ENCODE measurements at places on chromosomes 11 and 22.
A peak's percentile ranks its signal among the peaks of the same experiment; 100 is the strongest.

- no peak for DNase-seq
These were observed 102.4 kb downstream of the WT1 start for GRCh38 chr11:32332990-32333319.

GRCh38 chr11:72704028-72704782 lies 30.0 kb upstream of the PDE2A start:
- DNase-seq: no peak

DNA sequence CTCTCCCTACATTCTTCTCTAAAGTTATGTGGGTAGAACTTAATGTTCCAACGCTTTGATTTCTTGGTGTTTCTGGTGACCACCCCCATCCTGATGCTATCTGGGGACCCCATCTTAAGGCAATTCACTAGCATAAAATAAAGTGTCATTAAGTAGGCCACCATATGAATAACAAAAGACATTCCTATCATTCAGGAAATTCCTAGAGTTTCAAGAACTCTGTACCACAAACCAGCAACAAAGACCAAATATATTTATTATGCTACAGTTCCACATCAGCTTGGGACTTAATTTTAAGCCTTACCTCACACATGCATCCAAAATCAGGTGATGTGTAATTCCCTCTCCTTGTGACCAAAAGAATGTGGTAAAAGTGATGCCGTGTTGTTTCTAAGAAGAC lies 254.6 kb upstream of the LRRC4C start:
- no peak for DNase-seq

DNA sequence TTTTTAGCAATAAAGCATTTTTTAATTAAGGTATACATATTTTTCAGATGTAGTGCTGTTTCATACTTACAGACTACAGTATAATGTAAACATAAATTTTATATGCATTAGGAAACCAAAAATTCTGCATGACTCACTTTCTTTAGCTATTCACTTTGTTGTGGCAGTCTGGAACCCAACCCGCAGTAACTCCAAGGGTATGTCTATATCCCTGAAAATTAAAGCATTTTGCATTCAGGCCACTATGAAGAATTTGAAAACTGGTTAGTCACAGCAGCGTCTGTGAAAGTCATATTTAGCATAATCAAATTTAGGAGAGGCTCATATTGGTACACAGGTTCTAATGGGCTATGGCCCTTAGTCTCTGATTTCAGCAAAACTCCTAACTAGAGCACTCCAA lies 46.8 kb downstream of the BBOX1 start:
- no peak for DNase-seq

GRCh38 chr11:73177778-73178539 lies 35.8 kb upstream of the FCHSD2 start:
- DNase-seq: peak; percentile 66

GRCh38 chr11:68206211-68206610 lies 6.9 kb downstream of the KMT5B start:
- no peak for DNase-seq

DNA sequence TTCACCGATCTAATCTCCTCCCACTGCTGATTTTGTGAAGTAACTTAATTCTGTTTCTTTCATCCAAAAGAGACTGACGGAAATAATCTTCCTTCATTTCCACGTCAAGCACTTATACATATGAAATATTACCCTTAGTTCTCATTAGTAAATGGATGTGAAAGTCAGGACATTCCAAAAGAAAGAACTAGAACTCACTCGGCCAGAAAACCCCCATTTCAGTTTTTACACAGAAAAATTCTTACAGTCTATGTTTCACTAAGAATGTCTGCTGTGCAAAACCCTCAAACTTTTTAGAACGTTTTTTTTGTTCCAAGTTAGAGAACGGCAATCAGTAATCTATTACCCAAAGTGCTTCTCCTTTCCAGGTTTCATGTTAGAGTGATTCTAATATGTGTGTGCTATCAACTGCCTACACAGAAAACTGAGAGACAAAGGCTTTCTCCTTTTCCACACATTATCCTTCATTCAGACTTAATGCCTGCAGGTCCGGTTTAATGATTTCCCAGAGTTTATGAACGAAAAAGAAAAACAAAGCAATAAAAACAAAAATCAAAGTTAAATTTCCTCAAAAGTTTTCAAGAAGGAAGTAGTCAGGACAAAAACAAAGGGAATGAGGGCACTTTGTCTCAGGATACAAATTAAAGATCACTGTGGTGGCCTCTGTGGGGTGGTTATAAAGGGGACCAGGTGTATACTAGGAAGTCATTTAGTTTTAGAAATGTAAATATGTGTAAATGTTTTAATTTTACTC lies 11.3 kb upstream of the SESN3 start:
- DNase-seq: no peak

DNA sequence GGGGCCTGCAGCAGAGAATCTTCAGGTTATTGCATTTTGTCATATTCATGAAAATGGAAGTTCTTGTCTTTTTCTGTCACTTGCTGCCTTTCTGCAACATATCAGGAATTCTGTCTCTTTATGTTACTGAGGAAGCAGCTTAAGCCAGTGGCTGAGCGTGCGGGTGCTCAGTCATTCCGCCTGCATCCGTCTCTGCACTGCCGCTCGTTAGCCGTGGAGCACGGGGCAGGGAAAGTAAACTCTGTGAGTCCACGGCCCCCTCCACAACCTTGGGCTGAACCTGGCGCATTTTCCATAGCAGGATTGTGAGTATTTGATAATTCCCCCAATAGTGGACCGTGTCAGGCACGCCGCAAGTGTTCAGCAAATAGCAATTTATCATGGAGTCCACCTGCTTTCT lies 1007.7 kb downstream of the BRD1 start:
- DNase-seq: no peak

DNA sequence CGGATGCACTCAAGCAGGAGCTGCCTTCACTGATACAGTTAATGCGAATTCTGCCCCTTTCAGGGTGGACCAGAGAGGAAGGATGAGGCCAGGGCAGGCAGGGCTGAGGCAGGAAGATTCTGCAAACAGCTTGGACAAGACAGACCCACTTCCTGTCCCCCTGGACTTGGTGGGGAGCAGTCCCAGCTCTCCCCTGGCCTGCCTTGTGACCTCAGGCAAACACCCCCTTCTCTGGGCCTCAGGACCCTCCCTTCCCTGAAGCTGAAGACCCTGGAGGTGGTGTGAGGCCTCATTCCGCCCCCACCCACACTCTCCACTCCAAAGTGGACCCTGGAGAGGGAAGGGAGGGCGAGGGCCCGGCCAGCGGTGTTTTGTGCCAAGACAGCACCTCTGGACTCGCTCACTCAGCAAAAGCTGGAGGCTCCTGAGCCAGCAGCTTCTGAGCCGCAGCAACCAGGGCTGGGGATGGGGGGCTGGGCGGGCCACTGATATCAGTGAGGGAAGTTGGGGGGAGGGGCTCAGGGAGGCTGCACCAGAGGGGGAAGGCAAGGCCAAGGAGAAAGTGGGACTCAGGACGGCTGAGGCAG lies 8.5 kb downstream of the RAB3IL1 start:
- DNase-seq: no peak

DNA sequence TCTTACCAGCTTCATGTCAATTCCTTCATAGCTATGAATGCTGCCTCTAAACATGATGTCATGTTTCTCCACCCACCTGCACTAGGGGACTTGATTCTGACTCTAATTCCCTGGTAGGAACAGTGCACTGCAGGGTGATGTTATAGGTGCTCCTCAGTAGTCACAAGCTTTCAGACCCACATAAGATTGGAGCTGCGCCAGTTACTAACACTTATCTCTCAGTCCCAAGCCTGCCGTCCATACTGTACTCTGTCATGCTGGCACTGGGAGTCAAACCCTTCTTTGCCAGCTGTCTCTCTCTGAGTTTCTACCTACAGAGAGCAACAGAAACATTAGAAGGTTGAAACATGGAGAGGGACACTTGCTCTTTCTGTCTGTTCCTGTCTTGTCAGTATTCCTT lies 5.5 kb downstream of the OR56A1 start:
- DNase-seq: no peak

DNA sequence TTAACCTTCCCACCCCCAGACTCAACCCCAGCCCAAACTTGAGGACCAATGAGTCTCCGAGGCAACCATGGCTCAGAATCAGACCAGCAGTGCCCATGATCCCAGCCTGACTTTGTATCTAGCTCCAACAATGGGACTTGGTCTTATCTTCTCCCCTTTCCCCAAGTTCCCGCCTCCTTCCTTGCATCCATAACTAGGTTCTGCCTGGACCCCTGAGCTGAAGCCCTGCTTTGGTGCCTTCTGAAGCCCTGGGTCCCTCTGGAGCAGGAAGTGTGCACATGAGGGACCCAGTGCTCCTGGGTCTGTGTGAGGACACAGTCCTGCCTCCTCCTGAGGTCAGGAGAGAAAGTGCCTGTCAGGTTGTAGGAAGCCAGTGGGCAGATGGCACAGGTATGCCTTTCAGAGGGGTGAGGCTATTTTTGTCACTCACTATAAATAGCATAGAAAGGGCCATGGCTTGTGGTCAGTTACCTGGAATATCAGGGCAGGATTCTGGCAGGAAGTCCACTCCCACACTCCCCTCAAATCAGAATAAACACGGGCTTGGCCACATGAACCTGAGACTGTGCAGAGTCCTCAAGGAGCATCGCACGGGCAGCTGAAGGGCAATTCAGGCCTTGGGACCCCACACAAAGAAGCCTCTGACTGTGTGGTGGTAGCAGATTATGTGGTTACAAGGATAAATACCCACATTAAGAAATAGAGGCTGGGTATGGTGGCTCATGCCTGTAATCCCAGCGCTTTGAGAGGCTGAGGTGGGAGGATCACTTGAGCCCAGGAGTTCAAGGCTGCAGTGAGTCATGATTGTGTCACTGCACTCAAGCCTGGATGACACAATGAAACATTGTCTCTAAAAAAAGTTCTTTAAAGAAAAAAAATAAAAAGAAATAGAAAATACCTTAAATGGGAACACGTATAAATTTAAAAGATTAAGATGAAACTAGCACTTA lies 27.4 kb downstream of the RCN1 start:
- no peak for DNase-seq
